ENCODE measurements at places on chromosomes 6 and 20. TPM values are rescaled to one million over a fixed set of nuclear protein-coding genes. Genes with fewer than 3 reads are reported as not detected.

DNA sequence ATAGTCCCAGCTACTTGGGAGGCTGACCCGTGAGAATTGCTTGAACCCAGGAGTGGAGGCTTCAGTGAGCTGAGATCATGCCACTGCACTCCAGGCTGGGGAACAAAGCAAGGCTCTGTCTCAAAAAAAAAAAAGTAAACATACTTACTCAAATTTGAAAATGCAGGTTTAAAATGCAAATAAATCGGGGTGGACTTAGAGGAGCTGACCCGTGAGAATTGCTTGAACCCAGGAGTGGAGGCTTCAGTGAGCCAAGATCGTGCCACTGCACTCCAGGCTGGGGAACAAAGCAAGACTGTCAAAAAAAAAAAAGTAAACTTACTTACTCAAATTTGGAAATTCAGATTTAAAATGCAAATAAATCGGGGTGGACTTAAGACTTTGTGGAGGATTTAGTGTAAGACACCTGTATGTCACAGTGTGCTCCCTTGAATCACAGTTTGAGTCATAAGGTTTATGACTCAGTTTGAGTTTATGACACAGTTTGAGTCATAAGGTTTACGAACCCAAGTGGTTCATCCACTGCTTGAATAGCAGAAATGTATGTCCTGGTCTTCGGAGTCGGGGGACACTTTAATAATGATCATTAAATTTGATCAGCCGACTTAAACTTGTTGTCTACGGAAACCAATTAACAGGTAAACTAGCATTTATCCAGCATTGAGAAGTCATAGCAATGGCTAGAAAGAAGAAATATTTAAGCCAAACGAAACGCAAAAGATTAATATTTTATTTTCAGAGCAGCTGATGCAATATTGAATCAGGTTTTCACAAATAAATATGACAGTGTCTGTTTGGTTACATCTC lies 6.8 kb upstream of the MRPS10 start:
- peak; percentile 85 for DNase-seq

The ACAT2 gene
- total RNA-seq, result 366 TPM

The CCN6 gene
- total RNA-seq, result 0.11 TPM

The TFEB gene
- total RNA-seq, result 3.1 TPM

DNA sequence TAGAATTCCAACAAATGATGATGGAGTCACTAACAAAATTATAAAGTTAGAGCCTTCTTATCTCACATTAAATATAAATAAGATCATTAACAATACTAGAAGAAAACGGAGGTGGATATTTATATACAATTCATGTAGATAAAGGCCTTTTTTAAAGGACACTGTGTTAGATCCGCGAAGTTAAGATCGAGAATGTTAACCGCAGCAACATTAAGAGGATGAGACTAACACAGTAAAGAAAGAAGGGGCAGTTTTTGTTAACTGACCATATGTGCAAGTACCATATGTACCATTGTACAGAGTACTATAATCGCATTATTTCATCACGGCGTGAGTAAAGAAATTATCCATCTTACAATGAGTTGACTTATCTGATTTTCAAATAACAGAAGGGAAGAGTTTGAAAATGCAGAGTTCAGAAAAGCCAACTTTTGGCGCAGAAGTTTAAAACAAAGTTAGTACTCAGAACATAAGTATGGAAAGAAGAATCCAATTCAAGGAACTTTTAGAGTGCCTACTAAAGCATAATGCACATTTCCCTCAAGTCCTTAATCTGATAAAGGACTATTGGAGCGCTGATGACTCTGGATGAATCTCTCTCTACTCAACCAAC lies 1.4 kb downstream of the FBXL4 start:
- no peak for DNase-seq

The BEND3 gene
- 8.3 TPM for total RNA-seq

- DNase-seq, result no peak
These were observed 80.2 kb downstream of the CAP2 start for GRCh38 chr6:17473554-17473953.

The PACRG gene
- total RNA-seq, result not detected
